Effector memory CD4-positive, alpha-beta T cell (primary cell): ENCODE measurements at places on chromosomes 12 and 14.

- DNase-seq, result no peak
Measured at GRCh38 chr14:81440041-81440440, 39.9 kb upstream of the STON2 start.

DNA sequence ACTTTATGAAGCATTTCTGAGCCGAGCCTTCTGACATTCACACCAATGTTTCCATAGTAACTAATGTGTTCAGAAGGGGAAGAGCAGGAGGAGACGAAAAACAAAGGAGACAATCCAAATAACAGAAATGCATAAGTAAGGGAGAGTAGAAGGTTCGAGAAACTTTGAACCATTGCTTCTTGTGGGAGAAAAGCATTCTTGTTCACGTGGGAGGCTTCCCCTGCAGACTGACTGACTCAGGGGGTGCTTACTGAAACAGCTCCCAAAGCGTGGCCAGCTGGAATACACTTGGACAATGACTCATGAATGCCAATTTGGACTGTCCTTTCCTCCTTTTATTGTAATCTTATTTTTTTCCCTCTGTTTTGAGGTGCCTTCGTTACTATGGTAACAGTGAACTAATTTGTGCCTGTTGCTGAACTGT, 73.9 kb downstream of the NEDD1 start:
- no peak for DNase-seq

DNA sequence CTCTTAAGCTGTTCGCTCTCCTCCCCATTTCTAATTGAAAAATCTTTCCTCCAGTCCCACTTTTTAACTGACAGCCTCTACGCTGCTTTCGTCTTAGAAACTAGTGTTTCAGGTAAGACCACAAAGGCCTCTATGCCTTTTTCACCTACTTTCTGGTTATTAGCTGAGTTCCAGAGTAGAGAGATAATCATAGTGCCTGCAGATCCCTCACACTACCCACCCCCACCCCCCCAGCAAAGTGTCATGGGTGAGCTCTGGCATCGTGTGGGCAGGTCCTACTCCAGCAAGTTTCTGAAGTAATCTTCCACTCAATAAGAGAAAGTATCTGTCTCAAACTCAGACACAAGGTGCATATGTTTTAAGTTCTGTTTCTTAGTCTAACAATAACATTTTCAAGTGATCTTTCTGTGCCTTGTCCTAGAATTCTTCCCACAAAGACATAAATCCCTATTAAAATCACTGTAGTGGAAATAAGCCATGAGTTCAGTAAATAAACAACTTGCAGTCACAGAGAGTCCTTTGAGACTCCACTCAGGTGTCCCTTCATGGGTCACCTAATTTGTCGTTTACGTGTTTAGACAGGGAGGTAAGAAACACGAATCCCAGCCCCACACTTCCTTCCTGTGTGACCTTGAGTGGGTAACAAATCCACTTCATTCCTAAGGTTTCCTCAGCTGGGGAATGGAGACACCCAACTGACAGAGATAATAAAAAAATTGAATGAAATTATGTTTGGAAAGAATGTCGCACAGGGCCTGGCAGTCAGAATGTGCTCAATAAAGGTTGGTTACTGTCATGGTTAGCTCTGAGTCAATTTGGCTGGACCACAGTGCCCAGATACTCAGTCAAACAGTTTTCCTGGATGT, 228.9 kb upstream of the CAND1 start:
- DNase-seq, result no peak

- no peak for DNase-seq
Measured at GRCh38 chr14:29062466-29062865, 295.9 kb downstream of the FOXG1 start.

DNA sequence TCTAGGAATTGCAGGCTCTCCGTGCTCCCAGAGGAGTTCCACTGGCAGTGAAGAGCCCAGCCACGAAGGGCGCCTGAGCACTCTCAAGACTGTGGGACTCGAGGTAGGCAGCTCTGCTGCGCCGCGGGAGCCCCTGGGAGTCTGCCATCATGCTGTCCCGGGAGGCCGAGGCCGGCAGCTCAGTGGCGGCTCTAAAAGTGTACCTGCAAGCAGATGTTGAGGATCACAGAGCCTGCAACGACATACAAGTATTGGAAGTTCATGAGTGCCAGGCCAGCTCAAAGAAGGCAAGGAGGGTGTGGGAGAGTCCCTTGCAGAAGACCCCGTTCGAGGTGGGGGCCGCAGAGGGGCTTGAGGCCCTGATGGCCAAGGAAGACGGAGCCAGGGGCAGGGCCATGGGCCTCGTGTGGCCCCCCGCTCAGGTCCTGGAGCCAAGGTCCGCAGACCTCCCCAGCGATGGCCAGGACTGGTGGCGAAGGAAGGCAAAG, 62.7 kb downstream of the MUCL1 start:
- no peak for DNase-seq
